ENCODE measurements at places on chromosomes 1 and 21.

GRCh38 chr1:1246577-1247340, at the start of gene C1QTNF12:
TSS of gene C1QTNF12 (minus strand) at chr1:1246722. CDS start at chr1:1246690, 32 bp downstream.
- no peak for DNase-seq

DNA sequence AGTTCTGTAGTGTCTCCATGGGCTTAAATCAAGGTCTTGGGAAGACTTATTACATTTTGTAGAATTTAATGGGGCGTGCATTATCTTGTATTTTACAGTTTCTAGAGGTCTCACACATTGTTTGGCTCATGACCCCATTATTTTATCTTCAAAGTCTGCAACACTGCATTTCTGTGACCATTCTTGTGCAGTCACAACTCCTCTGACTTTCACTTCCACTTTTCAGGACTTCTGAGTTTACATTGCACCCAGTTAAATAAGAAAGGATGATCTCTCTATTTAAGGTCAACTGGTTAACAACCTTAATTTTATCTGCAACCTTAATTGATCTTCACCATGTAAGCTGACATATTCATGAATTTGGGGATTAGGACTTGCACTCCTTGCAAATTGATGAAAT, 1186.6 kb downstream of the MRPL39 start:
- DNase-seq = no peak

DNA sequence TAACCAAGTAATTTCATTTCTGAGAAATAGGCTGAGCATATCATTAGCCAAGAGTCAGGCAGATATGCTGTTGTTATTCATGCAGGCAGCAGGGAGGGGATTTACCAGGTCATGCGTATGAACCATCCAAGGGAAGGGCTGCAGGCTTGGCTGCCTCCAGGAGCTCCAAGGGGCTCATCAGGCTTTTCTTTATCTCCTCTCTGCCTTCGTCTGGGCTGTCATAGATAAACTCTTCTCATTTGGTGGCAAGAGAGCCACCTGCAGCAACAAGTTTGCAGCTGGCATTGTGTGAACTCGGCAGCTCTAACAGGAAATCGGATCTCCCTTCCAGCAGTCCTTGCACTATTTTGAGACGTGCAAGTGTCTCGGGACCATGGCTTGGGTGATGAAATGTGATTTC, 7.5 kb downstream of the CCDC27 start:
- no peak for DNase-seq

- no peak for DNase-seq
Observed at GRCh38 chr21:36747815-36748383, 49.0 kb downstream of the SIM2 start.

DNA sequence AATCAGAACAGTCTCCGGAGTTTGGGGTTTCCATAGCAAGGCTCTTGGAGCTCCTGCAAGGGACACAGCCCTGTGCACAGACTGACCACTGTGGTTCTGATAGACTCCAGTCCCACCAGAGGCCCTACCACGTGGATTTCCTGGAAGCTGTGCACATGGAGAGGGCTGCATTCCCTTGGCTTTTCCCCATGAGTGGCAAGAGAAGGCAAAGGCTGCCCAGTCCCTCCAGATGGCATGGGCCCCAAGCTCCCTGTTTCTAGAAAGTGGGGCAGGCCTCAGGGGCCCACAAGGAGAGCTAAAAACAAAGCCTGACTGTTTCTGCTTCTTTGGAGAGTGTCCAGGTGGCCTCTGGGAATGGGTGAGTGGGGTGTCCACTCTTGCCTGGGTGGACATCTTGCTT, 87.5 kb downstream of the DDX20 start:
- DNase-seq = no peak

DNA sequence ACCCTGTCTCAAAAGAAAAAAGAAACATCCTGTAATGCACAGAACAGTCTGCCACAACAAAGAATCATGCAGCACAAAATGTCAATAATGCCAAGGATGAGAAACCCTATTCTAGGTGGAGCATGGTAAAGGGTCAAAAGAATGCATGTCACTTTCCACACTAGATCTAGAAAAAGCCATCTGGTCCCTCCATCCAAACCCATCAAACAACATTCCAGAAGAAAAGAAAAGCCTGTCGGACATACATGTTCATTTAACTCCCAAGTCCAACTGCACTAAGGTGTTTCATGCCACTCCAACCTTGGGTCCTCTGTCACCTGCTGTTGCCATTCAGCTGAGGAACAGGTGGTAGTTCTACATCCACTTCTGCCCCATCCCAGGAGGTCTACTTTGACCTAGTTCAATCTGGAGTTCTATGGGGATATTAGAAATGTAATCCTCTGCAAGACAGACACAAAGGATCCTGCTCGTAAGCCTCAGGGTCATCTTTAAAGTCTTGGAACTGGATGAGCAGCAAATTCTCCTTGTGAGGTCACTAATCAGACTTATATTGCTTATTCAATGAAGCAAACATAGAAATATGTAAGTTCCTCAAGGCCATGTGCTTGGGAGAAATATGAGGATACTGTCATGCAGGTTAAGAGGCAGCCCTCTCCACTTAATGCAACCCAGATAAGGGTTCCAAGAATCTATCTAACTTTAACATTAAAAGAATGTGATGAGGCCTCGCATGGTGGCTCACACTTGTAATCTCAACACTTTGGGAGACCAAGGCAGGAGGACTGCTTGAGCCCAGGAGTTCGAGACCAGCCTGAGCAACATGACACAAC, 3.7 kb downstream of the DEDD start:
- no peak for DNase-seq

DNA sequence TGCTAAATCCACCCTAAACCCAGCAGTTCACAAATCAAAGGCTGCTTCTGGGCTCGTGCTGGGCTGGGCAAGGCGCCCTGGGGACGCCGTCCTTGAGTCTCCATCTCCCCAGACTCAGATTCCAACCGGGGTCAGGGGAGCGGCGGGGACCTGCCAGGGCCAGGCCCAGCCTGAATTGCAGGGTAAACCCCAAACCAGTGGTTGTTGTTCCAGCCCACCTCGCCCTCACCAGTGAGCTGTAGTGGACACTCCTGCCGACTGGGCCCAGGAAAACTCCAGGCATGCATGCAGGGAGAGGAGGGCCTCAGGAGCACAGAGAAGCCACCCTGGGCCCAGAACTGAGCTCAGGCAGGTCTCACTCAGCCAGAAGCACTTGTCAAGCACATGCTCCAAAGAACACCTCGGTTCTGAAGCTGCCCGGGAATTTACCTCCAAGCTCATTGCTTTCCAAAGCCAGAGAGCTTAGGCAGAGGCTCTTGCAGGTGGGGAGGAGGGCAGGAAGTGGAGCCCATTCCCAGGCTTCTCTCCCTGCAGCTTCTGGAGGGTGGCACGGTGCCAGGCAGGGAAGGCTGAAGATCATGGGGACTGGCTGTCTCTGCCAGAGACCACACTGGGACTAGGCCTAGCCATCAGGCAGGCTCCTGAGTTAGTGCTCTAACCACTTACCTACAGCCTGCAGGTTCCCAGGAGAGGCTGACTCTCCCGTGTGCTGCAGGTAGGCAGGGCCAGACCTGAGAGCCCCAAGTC, 437.0 kb downstream of the MATN1 start:
- no peak for DNase-seq

DNA sequence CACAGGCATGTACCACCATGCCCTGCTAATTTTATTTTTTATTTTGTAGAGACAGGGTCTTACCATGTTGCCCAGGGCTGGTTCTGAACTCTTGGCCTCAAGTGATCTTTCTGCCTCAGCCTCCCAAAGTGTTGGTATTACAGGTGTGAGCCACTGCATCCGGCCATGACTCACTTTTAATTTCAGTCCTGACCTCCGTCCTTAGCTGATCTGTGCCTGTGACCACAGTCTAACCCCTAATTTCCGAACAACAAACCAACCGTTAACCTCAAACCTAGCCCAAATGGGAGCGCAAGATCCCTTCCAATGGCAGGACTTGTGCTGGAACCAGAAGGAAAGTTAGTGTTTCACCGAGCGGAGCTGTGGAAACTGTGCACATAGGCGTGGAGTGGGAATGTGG, 29.3 kb upstream of the MAN1C1 start:
- no peak for DNase-seq

DNA sequence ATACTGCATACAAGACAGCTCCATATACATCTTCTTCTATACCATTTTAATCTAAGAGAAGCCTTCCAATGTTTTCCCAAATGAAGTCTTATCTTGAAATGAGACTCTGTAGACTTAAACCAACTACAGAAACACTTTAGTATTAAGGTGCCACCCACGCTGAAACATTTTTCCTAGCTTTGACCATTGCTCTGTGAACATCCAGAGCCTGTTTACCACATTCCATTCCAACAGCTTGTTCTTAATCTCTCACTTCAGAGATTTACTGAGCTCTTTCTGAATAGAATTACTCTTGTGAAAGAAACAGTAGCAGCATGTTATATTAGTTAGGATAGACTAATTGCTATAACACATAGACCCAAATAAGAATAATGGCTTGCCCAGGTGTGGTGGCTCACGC, 19.6 kb upstream of the POGZ start:
- DNase-seq = no peak

DNA sequence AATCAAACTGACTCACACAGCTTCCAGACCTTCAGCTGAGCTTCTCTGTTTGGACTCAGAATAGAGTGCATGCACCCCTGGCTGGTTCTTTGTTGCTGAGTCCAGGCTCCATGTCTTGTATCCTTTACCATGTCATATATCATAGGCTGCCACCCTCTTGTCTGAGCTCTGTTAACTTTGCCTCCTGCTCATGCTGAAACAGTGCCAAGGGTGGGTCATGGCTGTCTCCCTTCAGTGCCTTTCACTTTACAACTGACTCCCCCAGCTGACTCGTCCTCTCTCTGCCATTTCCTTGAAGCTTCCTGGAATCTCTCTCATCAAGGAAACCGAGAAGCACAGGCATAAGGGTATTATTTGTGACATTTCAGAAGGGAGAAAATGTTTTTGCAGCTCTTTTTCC, 885.3 kb downstream of the TTLL7 start:
- no peak for DNase-seq

DNA sequence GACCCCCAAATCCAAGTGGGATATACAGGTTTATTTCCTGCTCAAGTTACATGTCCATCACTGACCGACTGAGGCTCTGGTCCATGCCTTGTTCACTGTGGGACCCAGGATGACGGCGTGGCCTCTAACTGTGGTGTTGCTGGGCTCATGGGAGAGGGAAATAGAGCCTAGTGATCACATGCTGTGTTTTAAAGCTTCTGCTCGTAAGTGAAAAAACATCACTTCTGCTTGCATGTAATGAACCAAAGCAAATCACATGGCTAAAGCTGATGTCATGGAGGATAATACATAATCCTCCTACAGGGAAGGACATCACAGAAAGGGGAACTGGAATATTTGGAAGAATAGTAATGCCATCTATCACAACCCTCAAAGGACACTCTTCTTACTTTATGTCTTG, 107.6 kb downstream of the FASLG start:
- DNase-seq = no peak

DNA sequence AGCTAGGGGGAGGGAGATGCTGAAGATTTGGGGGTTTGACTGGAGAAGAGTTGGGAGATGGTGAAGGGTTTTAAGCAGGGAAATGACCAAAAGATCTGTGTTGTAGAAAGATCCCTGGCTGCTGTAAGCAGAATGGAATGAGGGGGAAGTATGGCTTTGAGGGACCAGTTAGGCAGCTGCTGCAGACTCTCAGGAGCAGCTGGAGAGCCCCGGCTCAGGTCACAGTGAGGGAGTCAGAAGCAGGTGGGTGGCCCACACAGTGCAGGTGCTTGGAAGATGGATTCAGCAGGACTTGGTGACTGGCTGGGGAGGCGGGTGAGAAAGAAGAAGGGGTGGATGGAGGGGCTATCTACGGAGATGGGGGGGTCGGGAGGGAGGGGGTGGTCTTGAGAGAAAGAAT, 35.7 kb downstream of the EDN2 start:
- no peak for DNase-seq

- DNase-seq = no peak
Observed at GRCh38 chr1:206898089-206898914, 1.1 kb downstream of the IL24 start.

DNA sequence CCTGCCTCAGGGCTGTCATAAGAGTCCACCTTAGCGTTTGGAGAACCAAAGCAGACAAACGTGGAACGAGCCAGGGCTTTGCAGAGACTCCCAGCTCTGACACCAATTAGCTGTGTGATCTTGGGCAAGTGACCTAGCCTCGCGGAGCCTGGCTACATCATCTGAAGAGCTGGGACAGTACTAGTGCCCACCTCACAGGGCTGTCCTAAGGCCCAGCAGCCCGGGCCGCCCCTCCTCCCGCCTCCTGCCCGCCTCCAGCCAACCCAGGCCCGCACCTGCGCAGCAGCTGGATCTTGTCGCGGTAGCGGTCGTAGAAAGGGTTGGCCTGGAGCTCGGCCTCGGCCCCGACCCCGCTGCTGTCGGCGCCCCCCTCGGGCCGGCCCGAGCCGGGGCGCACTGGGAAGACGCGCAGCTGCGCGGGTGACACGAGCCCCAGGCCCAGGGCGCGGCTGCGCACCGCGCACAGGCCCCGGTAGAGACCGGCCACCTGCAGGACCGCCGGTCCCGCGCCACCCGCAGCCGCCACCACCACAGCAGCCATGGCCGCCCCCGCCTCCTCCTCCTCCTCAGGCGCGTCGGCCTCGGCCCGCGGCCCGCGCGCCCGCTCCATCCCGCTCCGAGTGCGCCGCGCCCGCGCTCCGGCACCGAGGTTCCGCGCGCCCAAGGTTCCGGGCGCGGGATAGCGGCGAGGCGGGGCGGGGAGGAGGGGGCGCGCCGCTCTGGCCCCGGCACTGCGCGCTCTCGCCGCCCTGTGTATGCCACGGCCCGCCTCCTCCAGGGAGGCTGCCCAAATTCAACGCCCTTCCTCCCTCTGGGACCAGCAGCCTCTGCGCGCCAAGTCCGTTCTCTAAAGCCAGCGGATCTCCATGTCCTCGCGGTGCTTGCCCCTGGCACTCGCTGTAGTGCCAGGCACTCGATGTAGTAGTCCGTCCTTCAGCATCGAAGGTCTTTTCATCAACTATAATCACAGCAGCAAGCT, at the start of gene ATPAF1:
Gene ATPAF1, minus strand, starts transcription at position 583 of the 979 bp plus-strand sequence. Its CDS starts 42 bp downstream, at position 541.
- peak; percentile 38 for DNase-seq

DNA sequence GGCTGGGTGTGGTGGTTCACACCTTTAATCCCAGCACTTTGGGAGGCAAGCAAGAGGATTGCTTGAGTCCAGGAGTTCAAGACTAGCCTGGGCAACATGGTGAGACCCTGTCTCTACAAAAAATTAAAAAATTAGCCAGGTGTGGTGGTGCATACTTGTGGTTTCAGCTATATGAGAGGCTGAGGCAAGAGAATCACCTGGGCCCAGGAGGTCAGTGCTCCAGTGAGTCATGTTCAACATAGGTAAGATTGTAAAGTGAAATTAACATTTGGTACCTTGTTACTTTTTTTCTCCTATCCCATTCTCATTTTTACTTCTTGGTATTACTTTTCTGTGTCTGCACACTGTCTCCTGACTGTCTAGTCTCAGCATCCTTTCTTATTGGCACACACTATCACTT, 19.0 kb downstream of the MAGI3 start:
- DNase-seq = no peak

- DNase-seq = no peak
Observed at GRCh38 chr1:232383455-232384123, 246.3 kb downstream of the SIPA1L2 start.

DNA sequence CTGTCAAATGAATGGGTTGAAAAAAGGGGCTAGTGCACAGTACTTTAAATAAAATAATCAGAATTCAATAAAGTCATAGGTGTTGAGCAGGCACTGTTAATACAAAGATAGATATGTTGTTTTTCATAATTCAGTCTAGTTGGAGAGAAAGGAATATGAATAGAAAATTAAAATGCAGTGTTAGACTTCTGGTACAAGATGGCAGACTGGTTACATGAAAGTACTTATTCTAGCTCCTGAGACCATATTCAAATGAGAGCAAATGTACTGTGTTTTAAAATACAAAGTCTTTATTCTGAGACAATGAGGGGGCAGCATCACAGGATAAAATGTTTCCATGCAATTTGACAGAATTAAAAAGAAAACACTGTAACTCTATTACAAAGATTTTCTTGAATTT, 542.1 kb downstream of the COL11A1 start:
- no peak for DNase-seq

GRCh38 chr1:4767308-4767707, 112.9 kb downstream of the AJAP1 start:
- no peak for DNase-seq

Data from activated gamma-delta T cell treated with Interleukin-2 at 50 U/mL for 16 hours (primary cell).